ENCODE measurements at places on chromosomes 1 and 21. TPM values are rescaled to one million over a fixed set of nuclear protein-coding genes. Genes with fewer than 3 reads are reported as not detected.

CLCNKA gene
- total RNA-seq, result not detected

C1orf198 gene
- total RNA-seq, result 94.1 TPM

SAMSN1 gene
- total RNA-seq, result not detected

RORC gene
- not detected for total RNA-seq

C1orf21 gene
- total RNA-seq, result 13.3 TPM

RAD54L gene
- total RNA-seq, result 10.4 TPM

UBL4B gene
- total RNA-seq, result not detected

MINDY1 gene
- total RNA-seq, result 5.9 TPM

FMO1 gene
- total RNA-seq, result not detected

CASQ1 gene
- not detected for total RNA-seq

DIRAS3 gene
- 1.1 TPM for total RNA-seq

TMEM222 gene
- total RNA-seq, result 39.3 TPM

PDC gene
- not detected for total RNA-seq

- peaks cover 6% of the 10 kb centered on the region for H3K4me1 ChIP-seq
- H3K27me3 ChIP-seq, result no peaks in the 10 kb centered on the region
- DNase-seq, result peak; percentile 54
- no peak overlapping the region for H3K4me3 ChIP-seq
- H3K27ac ChIP-seq, result 0 out of 2 replicates have a peak overlapping the region, but pooled peaks have one; percentile 13
Observed at GRCh38 chr1:99956755-99957154, 13.0 kb upstream of the SLC35A3 start.

GRCh38 chr1:172141341-172141881, 279.1 kb upstream of the C1orf105 start:
- no peaks in the 10 kb centered on the region for H3K27me3 ChIP-seq
- peak overlapping the region; percentile 49 for H3K4me3 ChIP-seq
- peaks cover 41% of the 10 kb centered on the region for H3K36me3 ChIP-seq
- DNase-seq, result no peak
- H3K4me1 ChIP-seq, result peaks cover 52% of the 10 kb centered on the region
- H3K27ac ChIP-seq, result peak overlapping the region; percentile 91

GRCh38 chr1:222263791-222264190, 284.1 kb downstream of the HHIPL2 start:
- H3K4me3 ChIP-seq, result no peak overlapping the region
- DNase-seq, result no peak
- H3K27me3 ChIP-seq, result no peaks in the 10 kb centered on the region
- no peak overlapping the region for H3K27ac ChIP-seq
- no peaks in the 10 kb centered on the region for H3K4me1 ChIP-seq

GRCh38 chr1:14267991-14268390, 330.5 kb upstream of the KAZN start:
- no peak for DNase-seq
- no peak overlapping the region for H3K4me3 ChIP-seq
- no peaks in the 10 kb centered on the region for H3K4me1 ChIP-seq
- H3K27me3 ChIP-seq, result peaks cover 3% of the 10 kb centered on the region
- H3K27ac ChIP-seq, result no peak overlapping the region
- no peaks in the 10 kb centered on the region for H3K36me3 ChIP-seq

- H3K27ac ChIP-seq, result no peak overlapping the region
- peaks cover 11% of the 10 kb centered on the region for H3K4me1 ChIP-seq
- peaks cover 94% of the 10 kb centered on the region for H3K36me3 ChIP-seq
- no peaks in the 10 kb centered on the region for H3K27me3 ChIP-seq
- no peak overlapping the region for H3K4me3 ChIP-seq
Observed at GRCh38 chr1:43671193-43671592, 21.2 kb downstream of the KDM4A start.

- no peaks in the 10 kb centered on the region for H3K27me3 ChIP-seq
- peaks cover 93% of the 10 kb centered on the region for H3K36me3 ChIP-seq
- H3K4me3 ChIP-seq, result no peak overlapping the region
- no peak for DNase-seq
- no peak overlapping the region for H3K27ac ChIP-seq
Observed at GRCh38 chr1:154342836-154343472, 17.6 kb downstream of the ATP8B2 start.

- H3K4me1 ChIP-seq, result peaks cover 33% of the 10 kb centered on the region
- DNase-seq, result no peak
- H3K27me3 ChIP-seq, result no peaks in the 10 kb centered on the region
- H3K36me3 ChIP-seq, result no peaks in the 10 kb centered on the region
Observed at GRCh38 chr21:45435405-45435981, 30.5 kb downstream of the COL18A1 start.

DNA sequence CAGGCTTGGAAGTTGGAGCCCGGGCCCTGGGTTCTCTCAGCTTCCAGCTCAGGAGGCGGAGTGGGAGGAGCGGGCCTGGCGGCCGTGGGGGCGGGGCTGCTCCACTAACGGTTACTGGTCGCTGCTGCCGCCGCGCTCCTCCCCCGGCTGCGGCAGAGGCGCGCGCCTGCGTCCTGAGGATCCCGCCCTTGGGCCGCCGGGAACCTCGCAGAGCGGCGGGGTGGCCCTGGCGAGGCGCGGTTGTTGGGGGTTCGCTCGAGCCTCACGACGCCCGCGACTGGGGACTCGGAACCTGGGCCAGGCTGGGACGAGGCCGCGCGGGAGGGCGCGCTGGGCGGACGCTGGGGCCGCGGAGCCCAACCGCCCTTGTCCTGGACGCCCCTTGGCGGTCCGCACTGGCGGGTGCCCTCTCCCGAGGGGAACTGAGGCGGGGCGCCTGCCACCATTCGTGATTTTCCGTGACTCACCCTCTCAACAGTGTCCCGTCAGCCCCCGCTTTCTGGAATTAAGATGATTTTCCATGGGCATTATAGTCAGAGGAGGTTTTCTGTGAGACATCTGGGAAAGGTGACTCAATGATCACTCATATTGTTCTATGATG, 34.1 kb downstream of the OR2G3 start:
- H3K36me3 ChIP-seq, result no peaks in the 10 kb centered on the region
- H3K4me1 ChIP-seq, result no peaks in the 10 kb centered on the region
- no peak for DNase-seq
- H3K27ac ChIP-seq, result no peak overlapping the region
- no peak overlapping the region for H3K4me3 ChIP-seq

GRCh38 chr21:38626306-38626705, 128.0 kb upstream of the ERG start:
- H3K27ac ChIP-seq, result no peak overlapping the region
- H3K4me1 ChIP-seq, result no peaks in the 10 kb centered on the region
- no peaks in the 10 kb centered on the region for H3K36me3 ChIP-seq
- H3K27me3 ChIP-seq, result no peaks in the 10 kb centered on the region

DNA sequence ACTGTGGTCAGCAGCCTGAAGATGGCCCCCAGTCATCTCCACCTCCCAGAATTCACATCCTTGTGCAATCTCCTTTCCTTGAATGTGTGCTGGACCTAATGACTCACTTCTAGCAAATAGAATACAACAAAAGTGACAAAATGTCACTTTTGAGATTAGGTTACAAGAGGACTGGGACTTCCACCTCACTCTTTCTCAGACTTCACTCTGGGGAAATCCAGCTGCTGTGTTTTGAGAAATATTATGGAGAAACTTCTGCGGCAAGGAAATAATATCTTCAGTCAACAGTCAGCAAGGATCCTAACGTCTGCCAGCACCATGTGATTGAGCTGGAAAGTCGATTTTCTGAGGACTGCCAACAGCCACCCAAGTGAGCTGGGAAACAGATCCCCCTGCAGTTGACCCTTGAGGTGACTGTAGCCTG, 70.5 kb upstream of the GADD45A start:
- H3K4me1 ChIP-seq, result peaks cover 22% of the 10 kb centered on the region
- no peak overlapping the region for H3K4me3 ChIP-seq
- DNase-seq, result no peak
- no peaks in the 10 kb centered on the region for H3K36me3 ChIP-seq

GRCh38 chr1:179187735-179188471, 41.6 kb downstream of the ABL2 start:
- no peaks in the 10 kb centered on the region for H3K4me1 ChIP-seq
- no peaks in the 10 kb centered on the region for H3K27me3 ChIP-seq
- H3K36me3 ChIP-seq, result no peaks in the 10 kb centered on the region
- no peak overlapping the region for H3K27ac ChIP-seq
- no peak for DNase-seq

- no peaks in the 10 kb centered on the region for H3K36me3 ChIP-seq
- no peak overlapping the region for H3K4me3 ChIP-seq
- no peaks in the 10 kb centered on the region for H3K4me1 ChIP-seq
- no peak for DNase-seq
- H3K27me3 ChIP-seq, result no peaks in the 10 kb centered on the region
Observed at GRCh38 chr1:71377886-71378285, 297.1 kb upstream of the ZRANB2 start.

DNA sequence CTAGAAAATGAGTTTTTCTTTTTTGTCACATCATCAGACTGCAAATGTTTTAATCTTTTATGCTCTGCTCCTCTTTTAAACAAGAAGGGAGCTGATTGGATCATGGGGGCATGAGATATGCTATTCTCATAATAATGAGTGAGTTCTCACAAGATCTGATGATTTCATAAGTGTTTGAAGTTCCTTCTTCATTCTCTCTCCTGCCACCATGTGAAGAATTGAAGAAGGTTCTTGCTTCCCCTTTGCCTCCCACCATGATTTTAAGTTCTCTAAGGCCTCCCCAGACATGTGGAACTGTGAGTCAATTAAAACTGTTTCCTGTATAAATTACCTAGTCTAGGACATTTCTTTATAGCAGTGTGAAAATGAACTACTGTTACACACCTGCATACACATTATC, 218.2 kb downstream of the NRIP1 start:
- no peak overlapping the region for H3K4me3 ChIP-seq
- DNase-seq, result no peak
- no peak overlapping the region for H3K27ac ChIP-seq
- H3K36me3 ChIP-seq, result no peaks in the 10 kb centered on the region

- H3K4me3 ChIP-seq, result no peak overlapping the region
- H3K36me3 ChIP-seq, result peaks cover 92% of the 10 kb centered on the region
- no peaks in the 10 kb centered on the region for H3K27me3 ChIP-seq
- no peak overlapping the region for H3K27ac ChIP-seq
Observed at GRCh38 chr1:6224718-6225117, 11.0 kb downstream of the ICMT start.

DNA sequence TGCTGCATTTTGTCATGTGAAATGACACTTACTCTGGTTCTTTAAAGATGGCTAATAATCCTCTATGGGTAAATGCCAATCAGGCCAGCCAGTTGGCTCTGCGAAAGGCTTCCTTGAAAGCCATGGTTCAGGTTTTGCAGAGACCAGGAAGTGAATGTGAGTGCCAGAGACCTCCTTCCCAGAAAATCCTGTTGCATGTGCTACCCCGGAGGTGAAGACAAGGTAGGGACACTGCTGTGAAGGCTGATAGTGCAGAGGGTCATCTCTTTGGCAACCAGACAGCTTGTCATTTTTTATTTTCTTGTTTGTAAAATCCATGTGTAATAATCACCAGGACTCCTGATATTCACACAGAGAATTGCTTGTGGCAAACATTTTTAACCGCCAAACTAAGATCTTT, 18.7 kb downstream of the LRRC8D start:
- H3K4me3 ChIP-seq, result no peak overlapping the region
- peaks cover 7% of the 10 kb centered on the region for H3K36me3 ChIP-seq
- H3K4me1 ChIP-seq, result peaks cover 10% of the 10 kb centered on the region
- no peaks in the 10 kb centered on the region for H3K27me3 ChIP-seq
- DNase-seq, result no peak

GRCh38 chr1:154425172-154425571, 20.0 kb downstream of the IL6R start:
- no peak overlapping the region for H3K4me3 ChIP-seq
- DNase-seq, result peak; percentile 62
- H3K27ac ChIP-seq, result peak overlapping the region; percentile 49
- peaks cover 65% of the 10 kb centered on the region for H3K4me1 ChIP-seq
- peaks cover 11% of the 10 kb centered on the region for H3K36me3 ChIP-seq

GRCh38 chr1:172322219-172323061, 98.0 kb upstream of the C1orf105 start:
- H3K36me3 ChIP-seq, result no peaks in the 10 kb centered on the region
- DNase-seq, result peak; percentile 89
- H3K27me3 ChIP-seq, result no peaks in the 10 kb centered on the region
- H3K27ac ChIP-seq, result peak overlapping the region; percentile 83
- H3K4me3 ChIP-seq, result peak overlapping the region; percentile 17

GRCh38 chr1:17465228-17465627, 25.8 kb upstream of the RCC2 start:
- H3K4me1 ChIP-seq, result no peaks in the 10 kb centered on the region
- no peak overlapping the region for H3K27ac ChIP-seq
- DNase-seq, result no peak
- no peaks in the 10 kb centered on the region for H3K27me3 ChIP-seq
- no peaks in the 10 kb centered on the region for H3K36me3 ChIP-seq
- H3K4me3 ChIP-seq, result no peak overlapping the region

DNA sequence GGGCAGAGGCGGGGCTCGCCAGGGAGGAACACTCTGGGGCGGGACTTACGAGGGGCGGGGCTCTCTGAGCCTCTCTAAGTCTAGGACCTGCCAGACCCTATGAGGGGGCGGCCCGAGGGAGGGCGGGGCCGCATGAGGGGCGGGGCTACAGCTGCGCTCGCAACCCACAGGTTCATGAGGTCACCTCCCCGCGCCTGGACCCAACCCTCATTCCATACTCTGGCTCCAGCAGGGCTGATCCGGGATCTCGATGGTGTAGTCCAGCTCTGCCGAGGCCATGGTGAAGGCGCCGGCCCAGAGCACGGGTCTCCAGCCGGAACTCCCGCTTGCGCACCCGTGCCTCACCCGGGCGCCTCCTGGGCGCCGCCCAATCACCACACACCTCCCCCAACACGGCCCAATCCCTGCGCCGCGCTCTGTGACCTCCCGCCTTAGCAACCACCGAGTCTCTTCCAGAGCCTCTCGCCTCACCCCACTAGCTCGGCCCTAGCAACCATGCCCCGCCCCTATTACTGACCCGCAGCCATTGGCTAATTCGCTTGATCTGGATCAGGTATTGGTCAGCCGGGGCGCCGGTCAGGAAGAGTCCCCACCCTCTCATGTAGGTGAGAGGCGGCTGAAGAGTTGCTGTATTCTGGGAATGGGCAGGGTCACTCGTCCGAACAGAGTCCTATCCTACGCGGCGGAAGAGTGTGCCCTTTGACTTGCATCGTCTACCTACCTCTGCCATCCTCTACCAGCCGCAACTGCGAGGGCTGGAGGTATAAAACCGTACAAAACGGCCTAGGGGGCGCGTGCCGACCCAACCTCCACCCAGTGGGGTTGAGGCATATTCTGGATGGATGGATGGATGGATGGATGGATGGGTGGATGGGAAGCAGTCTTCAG, at the start of the genes ARMH1 and TMEM53:
Gene ARMH1, plus strand, starts transcription at position 602 of the 888 bp plus-strand sequence. CDS start 14,984 bp downstream, outside the sequence.
Gene TMEM53, minus strand, starts transcription at position 369 of the 888 bp plus-strand sequence. Its CDS starts 90 bp downstream, at position 279.
- peak within 1 kb of the TSS; percentile 84 for H3K27ac ChIP-seq
- no peaks in the 10 kb centered on the region for H3K27me3 ChIP-seq
- no peaks in the 10 kb centered on the region for H3K36me3 ChIP-seq
- peak; percentile 98 for DNase-seq
- H3K4me3 ChIP-seq, result peak within 1 kb of the TSS; percentile 70

DNA sequence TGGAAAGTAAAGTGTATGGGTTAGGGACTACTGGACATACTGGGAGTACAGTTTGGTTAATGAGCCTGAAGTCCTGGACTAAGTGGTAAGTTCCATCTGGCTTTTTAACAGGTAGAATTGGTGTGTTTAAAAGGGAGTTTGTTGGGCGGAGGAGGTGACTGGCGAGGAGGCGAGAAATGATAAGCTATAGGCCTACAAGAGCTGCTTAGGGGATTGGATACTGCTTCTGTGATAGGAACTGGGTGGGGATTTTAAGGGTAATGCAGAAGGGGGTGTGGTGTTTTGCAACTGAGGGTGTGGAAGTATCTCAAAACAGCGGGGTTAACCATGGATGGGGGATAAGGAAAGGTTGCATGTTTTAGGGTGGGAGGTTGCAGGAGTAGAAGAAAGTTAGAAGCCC, 3.5 kb downstream of the ERVH48-1 start:
- DNase-seq, result no peak
- H3K4me1 ChIP-seq, result peaks cover 9% of the 10 kb centered on the region
- H3K36me3 ChIP-seq, result no peaks in the 10 kb centered on the region
- no peak overlapping the region for H3K27ac ChIP-seq
- H3K27me3 ChIP-seq, result no peaks in the 10 kb centered on the region
- no peak overlapping the region for H3K4me3 ChIP-seq

- H3K27me3 ChIP-seq, result no peaks in the 10 kb centered on the region
- peak overlapping the region; percentile 68 for H3K4me3 ChIP-seq
- peaks cover 32% of the 10 kb centered on the region for H3K4me1 ChIP-seq
- DNase-seq, result peak; percentile 18
- H3K27ac ChIP-seq, result no peak overlapping the region
Observed at GRCh38 chr1:14923727-14924452, 229.7 kb upstream of the TMEM51 start.

Measured in SJSA1 (cell line).